ENCODE measurements at places on chromosomes 2 and 18. TPM values are rescaled to one million over a fixed set of nuclear protein-coding genes. Genes with fewer than 3 reads are reported as not detected.

POTEC gene
- total RNA-seq, result not detected

RAB6C gene
- total RNA-seq, result not detected

MATN3 gene
- 4.8 TPM for total RNA-seq

STAT4 gene
- total RNA-seq, result 4.5 TPM

LIMS4 gene
- total RNA-seq, result 2.6 TPM

MC2R gene
- total RNA-seq, result not detected

CREG2 gene
- 0.64 TPM for total RNA-seq

CD8A gene
- 0.17 TPM for total RNA-seq

PARD3B gene
- total RNA-seq, result 6.5 TPM

CCDC178 gene
- not detected for total RNA-seq

WDR12 gene
- total RNA-seq, result 31.2 TPM

SCN7A gene
- total RNA-seq, result not detected

SLC19A3 gene
- total RNA-seq, result 0.35 TPM

NGEF gene
- 4.6 TPM for total RNA-seq

SPP2 gene
- not detected for total RNA-seq

LBX2 gene
- total RNA-seq, result not detected

KCNG2 gene
- not detected for total RNA-seq

MAP2 gene
- total RNA-seq, result 10.5 TPM

SERPINB11 gene
- total RNA-seq, result not detected

CTAGE1 gene
- not detected for total RNA-seq

REG3A gene
- not detected for total RNA-seq

MTHFD2 gene
- 526 TPM for total RNA-seq

CYS1 gene
- 0.73 TPM for total RNA-seq

MSGN1 gene
- total RNA-seq, result not detected

MARCO gene
- total RNA-seq, result not detected

RUFY4 gene
- not detected for total RNA-seq

MDH1B gene
- total RNA-seq, result 0.51 TPM

ARHGAP15 gene
- total RNA-seq, result not detected

GKN2 gene
- not detected for total RNA-seq

SPATA3 gene
- total RNA-seq, result not detected

ANKRD53 gene
- not detected for total RNA-seq

ABCG5 gene
- not detected for total RNA-seq

CRYBA2 gene
- total RNA-seq, result not detected

ZNF2 gene
- 5.6 TPM for total RNA-seq

GYPC gene
- total RNA-seq, result 49.7 TPM

GTF2A1L gene
- not detected for total RNA-seq

KYNU gene
- total RNA-seq, result 0.75 TPM

SNORC gene
- 1.5 TPM for total RNA-seq

TFCP2L1 gene
- 50.5 TPM for total RNA-seq

SP110 gene
- 12.9 TPM for total RNA-seq

LBH gene
- 56.5 TPM for total RNA-seq

ERICH2 gene
- total RNA-seq, result 1.7 TPM

ATP6V1C2 gene
- under 0.01 TPM for total RNA-seq

PLEK gene
- not detected for total RNA-seq

AGXT gene
- not detected for total RNA-seq

MAP3K19 gene
- total RNA-seq, result not detected

NTSR2 gene
- total RNA-seq, result not detected

DNAJC10 gene
- 159 TPM for total RNA-seq

RAB12 gene
- 47.8 TPM for total RNA-seq

M1AP gene
- 0.94 TPM for total RNA-seq

TLX2 gene
- total RNA-seq, result 0.19 TPM

PDCD1 gene
- not detected for total RNA-seq

STARD6 gene
- not detected for total RNA-seq

DSG4 gene
- under 0.01 TPM for total RNA-seq

KIAA2012 gene
- total RNA-seq, result not detected

KCNS3 gene
- total RNA-seq, result 8.0 TPM

ALPP gene
- not detected for total RNA-seq

MAPRE2 gene
- 7.3 TPM for total RNA-seq

Data from mammary epithelial cell (primary cell).